ENCODE measurements at places on chromosomes 7 and 10.
A peak's percentile ranks its signal among the peaks of the same experiment; 100 is the strongest.

GRCh38 chr7:101911800-101912715 is 94.6 kb downstream of the CUX1 start:
- DNase-seq, result peak; percentile 56

- DNase-seq, result peak; percentile 38
Measured at GRCh38 chr7:32091608-32092210, 21.5 kb upstream of the PDE1C start.

DNA sequence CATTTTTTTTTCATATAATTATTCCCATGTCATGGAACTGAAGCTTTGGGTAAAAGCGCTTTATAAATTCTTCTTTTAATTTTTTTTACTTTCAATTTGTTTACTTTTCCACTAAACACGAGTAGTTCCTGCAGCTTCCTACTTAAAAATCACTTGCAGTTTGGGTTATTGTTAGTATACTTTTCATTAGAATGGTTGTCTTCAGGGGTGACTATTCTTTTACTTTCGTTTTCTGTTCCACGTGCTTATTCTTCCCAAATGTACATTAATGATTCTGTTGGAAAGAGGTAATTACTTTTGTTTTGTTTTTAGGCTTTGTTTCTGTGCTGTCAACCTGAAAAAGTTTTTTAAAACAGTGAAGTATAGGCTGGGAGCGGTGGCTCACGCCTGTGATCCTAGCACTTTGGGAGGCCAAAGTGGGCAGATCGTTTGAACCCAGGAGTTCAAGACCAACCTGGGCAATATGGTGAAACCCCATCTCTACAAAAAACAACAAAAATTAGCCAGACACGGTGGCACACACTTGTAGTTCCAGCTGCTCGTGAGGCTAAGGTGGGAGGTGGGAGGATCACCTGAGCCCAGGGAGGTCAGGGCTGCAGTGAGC is 5.2 kb upstream of the CFAP69 start:
- no peak for DNase-seq

DNA sequence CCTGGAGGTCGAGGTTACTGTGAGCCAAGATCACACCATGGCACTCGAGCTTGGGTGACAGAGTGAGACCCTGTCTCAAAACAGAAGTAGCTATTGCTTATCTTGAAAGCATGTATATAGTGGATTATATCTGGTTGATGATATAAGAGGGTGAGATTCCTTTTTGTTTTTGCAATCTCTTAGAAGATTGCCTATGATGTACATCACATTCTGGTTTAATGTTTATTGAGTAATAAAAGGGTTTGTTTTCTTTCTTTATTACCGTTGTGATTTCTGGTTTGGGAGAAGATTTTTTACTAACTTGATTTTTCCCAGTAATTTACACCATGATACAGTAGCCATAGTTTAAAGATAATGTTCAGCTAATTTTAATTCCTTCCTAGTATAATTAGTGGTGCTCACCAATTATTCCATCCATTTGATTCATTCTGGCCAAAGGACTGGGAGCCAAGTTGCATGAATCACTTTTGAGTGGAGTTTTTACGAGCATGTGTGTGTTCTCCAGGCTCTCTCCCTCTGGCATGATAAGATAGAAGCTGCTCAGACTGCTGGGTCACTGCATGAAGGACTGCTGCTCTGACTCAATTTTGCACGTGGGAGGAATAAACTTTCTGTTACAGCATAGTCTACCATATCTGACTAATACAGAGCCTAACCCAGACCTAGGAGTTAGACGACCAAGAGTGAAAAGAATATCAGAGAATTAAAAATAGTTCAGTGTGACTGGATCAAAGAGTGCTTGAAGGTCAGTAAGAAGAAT is 13.5 kb upstream of the TSPAN13 start:
- peak; percentile 99 for DNase-seq

- DNase-seq, result no peak
Measured at GRCh38 chr10:101094121-101094879, 32.5 kb downstream of the KAZALD1 start.

GRCh38 chr10:63799521-63800300 is 278.5 kb downstream of the REEP3 start:
- peak; percentile 11 for DNase-seq

GRCh38 chr10:89643431-89643811 is 1.6 kb downstream of the PANK1 start:
- DNase-seq, result no peak

DNA sequence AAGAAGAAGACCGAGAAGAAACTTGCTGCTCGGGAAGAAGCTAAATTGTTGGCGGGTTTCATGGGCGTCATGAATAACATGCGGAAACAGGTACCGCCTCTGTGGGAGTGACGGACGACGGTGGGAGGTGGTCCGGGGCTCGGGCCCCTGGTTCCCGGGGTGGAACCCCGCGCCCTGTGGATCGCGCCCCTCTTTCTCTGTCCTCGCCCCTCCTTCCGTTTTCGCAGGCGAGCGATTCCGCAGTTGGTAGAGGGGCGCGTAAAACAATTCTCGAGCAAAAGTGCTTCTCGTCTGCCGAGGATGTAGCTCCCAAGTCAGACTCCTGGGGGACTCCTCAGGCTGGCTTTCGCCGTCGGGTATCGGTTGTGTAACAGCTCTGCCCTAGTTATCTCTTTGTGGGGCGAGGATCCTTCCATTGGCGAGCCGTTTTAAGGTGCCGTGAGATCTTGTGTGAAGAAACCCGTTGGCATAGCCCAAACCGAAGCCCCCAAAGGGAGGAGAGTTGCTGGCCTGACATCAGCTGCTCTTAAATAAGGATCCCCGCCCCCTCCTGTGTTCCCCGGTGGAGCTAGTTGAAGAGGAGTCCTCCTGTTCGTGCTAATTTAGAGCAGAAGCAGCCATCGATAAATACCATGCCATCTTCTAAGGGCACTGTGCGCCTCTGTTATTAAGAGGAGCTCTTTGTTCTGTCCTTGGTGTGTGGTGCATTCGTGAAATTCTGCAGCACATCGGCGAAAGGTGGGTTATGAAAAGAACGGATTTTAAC is 655 bp downstream of the KLHL7 start:
- peak; percentile 62 for DNase-seq

GRCh38 chr10:97059006-97059871 is 126.5 kb downstream of the SLIT1 start:
- DNase-seq, result no peak
